ENCODE measurements at places on chromosomes 16 and 17.

- DNase-seq, result peak; percentile 94
Observed at GRCh38 chr17:6019959-6020358, 50.2 kb upstream of the WSCD1 start.

GRCh38 chr17:49549311-49549605, 26.4 kb upstream of the NXPH3 start:
- DNase-seq, result no peak

- DNase-seq, result no peak
Observed at GRCh38 chr17:9959377-9959981, 54.4 kb upstream of the RCVRN start.

DNA sequence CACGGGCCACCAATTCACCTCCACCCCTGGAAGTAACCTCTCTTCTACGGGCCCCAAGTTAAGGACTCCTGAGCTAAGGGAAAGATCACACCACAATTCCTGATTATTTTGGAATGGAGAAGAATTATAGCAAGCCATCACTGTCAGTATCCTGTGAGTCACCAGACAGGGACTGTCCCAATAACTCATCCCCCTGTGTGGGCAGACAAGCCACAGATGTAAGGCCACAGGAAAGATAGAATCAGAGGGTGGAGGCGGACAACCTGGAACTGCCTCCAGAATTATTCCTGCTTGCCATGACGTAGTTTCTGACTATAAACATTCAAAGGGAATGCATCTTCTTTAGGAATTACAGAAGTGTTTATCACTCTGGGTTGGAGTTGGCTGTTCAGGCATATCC, 5.8 kb upstream of the MYO1D start:
- DNase-seq, result no peak

GRCh38 chr16:55083052-55083451, 152.4 kb downstream of the IRX5 start:
- no peak for DNase-seq

GRCh38 chr16:88617268-88618031, 20.9 kb upstream of the IL17C start:
- no peak for DNase-seq

GRCh38 chr17:77717941-77718668, 240.4 kb upstream of the TNRC6C start:
- no peak for DNase-seq

GRCh38 chr16:2149630-2150417, 1.4 kb downstream of the RAB26 start:
- peak; percentile 13 for DNase-seq

GRCh38 chr17:31248986-31249834, 47.8 kb downstream of the OMG start:
- peak; percentile 70 for DNase-seq

DNA sequence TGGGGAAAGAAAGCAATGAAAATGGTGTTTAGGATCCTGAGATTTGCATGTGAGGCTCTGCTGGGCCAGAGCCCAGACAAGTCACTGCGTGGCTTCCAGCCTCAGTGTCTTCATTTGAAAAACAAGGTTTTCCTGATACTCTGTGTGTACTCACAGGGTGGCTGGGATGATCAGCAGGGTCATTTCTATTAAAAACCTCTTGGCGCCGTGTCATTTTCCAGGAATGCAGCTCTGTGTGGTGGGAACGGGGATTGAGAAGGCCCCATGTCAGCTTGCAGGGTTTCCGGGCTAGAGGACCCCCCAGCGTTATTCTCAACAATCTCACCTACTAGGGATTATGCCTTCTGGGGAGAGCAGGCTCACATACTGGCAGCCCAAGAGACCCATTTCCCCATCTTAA, 73.5 kb downstream of the FOXL1 start:
- DNase-seq, result no peak

DNA sequence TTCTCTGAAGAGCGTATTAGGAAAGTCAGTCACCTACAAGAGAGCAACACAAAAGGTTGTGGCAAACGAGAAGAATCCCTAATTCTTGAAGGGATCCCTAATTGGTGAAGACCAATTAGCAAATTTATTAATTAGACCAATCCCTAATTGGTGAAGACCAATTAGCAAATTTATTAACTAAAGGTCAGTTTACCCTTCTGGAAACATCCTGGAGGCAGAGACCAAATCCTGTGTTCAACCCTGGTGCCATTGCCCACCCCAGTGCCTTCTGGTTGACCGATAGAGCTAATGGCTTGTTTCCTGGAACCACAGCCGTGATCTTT, 74.2 kb downstream of the WIPI1 start:
- no peak for DNase-seq

GRCh38 chr17:61261001-61261637, 138.5 kb upstream of the TBX2 start:
- DNase-seq, result no peak

DNA sequence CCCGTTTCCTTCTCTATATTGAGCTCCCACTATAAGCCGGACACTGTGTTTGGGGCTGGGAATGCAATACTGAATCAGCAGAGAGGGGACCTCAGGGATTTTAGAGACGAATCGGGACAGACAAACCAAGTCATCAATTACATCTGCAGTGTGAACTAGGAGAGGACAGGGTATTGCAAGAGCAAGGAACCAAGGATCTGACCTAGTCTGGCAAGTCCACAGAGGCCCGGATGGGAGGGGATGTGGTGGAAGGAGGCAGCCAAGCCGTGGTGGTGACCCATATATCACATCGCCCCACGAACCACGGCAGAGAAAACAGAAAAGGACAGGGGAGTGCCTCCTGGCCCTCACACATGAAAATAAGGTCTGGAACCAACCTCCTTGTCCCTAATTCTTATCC, 28.1 kb upstream of the NXPH3 start:
- DNase-seq, result no peak

GRCh38 chr16:2749476-2749875, 3.0 kb upstream of the SRRM2 start:
- no peak for DNase-seq

GRCh38 chr17:18017958-18018357, 21.0 kb downstream of the ATPAF2 start:
- DNase-seq, result no peak

- no peak for DNase-seq
Observed at GRCh38 chr16:57677622-57678369, 9.7 kb downstream of the ADGRG3 start.

GRCh38 chr17:56594320-56595107, 1.0 kb downstream of the NOG start:
- DNase-seq, result peak; percentile 49

DNA sequence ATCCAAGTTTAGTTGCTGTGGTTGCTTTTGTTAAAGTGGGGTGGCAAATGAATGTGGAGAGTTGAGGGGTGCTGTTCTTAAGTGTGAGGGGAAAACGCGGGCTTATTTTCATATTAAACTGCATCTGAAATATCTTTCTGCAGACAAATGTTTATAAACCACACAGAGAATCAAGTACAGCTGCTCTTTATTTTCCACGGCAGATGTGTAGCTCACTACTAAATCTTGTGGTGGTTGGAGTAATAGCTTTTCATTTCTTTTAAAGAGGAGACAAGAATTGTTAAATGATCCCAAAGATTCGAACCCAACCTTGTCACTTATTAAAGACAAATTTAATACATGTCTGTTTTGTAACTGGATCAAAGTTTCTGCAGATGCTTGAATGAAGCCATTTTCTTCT, 2.1 kb downstream of the CLTC start:
- DNase-seq, result peak; percentile 33

GRCh38 chr16:64771273-64771672, 350.6 kb downstream of the CDH11 start:
- no peak for DNase-seq

- DNase-seq, result no peak
Observed at GRCh38 chr16:23830276-23830675, 5.5 kb upstream of the PRKCB start.

- DNase-seq, result peak; percentile 58
Observed at GRCh38 chr16:66961065-66961744, at the start of gene CES3. Gene CES3 (plus strand): TSS chr16:66961266. CDS start chr16:66961308, 42 bp downstream.

- peak; percentile 15 for DNase-seq
Observed at GRCh38 chr17:27206447-27206846, 87.5 kb upstream of the WSB1 start.

GRCh38 chr16:81553080-81553813, 108.6 kb downstream of the CMIP start:
- no peak for DNase-seq

GRCh38 chr17:4480929-4481898, 17.5 kb upstream of the SPNS2 start:
- no peak for DNase-seq

DNA sequence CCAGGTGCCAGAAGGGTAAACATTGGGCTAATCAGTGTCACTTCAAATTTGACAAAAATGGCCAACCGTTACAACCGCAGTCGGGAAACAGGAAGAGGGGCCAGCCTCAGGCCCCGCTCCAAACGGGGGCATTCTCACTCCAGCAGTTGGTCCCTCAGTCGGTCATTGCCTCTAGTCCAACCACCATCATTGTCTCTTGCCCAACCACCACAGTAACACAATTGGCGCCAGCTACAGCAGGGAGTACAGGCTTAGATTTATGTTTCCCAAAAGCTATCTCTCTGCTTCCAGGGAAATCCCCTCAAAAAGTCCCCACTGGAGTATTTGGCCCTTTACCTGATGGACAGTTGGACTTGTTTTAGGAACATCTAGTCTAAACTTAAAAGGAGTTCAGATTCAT, 20.3 kb downstream of the ALOX15B start:
- DNase-seq, result no peak

DNA sequence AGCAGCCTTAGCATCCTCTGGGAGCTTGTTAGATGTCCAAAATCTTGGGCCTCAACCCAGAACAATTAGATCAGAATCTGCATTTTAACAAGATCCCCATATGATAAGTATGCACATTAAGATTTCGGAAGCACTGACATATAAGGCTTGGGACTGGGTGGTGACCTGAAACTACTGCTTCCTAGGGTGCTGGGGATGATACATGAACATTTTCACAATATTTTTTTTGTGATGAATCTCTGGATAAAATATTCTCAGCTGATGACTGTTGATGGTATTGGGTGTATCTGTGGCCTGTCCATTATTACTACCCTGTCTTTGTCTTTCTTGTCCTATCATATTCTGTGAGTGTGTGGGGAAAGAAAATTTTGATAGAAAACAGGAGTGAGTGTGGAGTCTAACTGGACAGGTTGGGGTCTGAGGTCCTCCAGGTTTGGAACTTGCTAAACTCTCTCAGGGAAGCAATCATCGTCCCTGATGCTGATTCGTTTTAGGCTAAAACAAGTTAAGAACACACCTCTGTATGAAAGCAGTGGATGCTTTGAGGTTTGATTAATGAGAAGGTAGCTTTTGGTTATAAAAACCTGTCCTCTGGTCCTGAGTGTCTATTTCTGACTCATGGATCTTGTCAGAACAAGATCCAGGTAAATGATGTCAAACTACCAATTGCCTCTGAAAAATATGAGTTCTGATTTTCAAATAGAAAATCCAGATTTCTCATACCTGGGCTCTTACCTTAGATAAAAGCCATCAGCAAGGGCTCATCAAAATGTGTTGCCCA, 23.2 kb downstream of the KRT23 start:
- DNase-seq, result no peak

DNA sequence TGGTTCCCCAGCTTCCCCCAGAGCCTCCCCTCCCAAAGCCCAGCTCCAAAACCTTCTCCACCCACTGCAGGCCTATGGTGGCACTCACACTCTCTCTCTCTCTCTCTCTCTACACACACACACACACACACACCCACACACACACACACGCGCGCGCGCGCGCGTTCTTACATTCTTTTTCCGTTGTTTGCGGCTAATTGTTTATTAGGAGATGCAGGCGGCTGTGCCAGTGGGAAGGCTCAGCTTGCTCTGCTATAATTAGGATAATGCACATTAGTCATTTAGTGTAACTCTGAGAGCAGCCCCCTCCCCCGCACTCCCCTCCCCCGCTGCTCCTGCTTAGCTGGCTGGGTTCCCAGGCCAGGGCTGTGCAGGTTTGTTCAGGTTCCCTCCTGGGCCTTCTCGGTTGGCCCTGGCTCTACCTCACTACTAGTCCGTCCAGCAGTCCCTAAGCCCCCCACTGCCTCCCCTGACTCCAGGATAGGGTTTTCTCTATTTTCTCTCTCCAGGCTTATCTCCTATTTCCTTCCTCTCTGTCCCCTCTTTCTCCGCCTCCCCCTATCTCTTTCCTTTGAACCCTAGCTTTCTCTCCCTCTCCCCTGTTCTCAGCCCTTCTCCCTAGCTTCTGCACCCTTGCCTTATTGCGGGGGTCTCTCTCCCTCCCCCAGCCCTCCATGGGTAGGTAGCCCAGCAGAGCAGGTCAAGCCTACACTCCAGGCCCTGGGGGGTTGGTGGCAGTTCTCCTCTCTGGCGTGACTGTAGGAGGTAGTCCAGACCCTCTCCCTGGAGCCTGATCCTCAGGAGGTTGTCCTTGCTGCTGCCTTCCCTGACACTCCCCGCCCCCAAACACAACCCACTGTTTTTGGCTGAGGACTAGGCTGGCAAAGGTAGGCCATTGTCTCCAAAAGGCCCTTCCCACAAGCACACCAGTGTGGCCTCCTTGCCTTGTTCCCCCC, 34.0 kb downstream of the TMEM132E start:
- no peak for DNase-seq

GRCh38 chr17:40309031-40309948, at the start of gene RARA:
Gene RARA (plus strand): TSS chr17:40309180. CDS start chr17:40331219, 22,039 bp downstream.
- DNase-seq, result no peak

- peak; percentile 93 for DNase-seq
Observed at GRCh38 chr16:67181346-67181745, 2.4 kb downstream of the MATCAP1 start.

DNA sequence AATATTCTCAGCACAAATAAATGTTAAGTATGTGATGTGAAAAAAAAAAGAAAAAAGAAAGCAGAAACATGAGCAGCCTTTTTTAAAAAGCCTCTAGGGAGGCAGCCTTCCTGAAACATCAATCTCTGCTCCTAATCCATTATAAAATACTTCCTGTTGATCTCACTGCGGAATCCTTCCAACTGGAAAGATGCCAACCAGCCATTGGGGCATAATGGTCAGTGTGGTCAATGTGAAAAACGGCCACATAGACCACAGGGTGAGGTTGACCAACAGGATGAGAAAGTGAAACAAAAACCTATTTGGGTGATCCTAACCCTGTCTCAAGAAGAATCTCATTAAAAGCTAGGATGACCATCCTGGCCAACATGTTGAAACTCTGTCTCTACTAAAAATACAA, 26.1 kb upstream of the ABCA8 start:
- peak; percentile 88 for DNase-seq

GRCh38 chr16:82639666-82640336, 13.0 kb downstream of the CDH13 start:
- peak; percentile 79 for DNase-seq

GRCh38 chr17:41691031-41691777, 2.5 kb downstream of the EIF1 start:
- DNase-seq, result no peak

- peak; percentile 66 for DNase-seq
Observed at GRCh38 chr17:67475161-67475937, 98.3 kb downstream of the PITPNC1 start.

DNA sequence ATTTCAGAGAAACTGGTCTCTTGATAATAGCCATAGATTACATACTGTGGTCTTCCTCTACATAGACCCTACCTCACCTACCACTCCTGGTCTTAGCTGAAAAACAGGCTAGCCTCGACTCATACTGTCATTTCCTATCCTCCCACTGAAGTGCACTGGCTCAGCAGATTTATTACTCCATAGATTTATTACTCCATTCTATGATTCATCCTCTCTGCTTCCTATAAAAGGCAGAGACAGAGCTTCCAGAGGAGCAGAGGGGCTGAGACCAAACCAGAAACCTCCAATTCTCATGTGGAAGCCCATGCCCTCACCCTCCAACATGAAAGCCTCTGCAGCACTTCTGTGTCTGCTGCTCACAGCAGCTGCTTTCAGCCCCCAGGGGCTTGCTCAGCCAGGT, at the start of gene CCL7:
TSS of gene CCL7 (plus strand) at position 253 of the 400 bp plus-strand sequence. CDS start at position 323, 70 bp downstream.
- DNase-seq, result no peak

All from LHCN-M2 (cell line).